HepG2 (cell line): ENCODE measurements at places on chromosomes 5 and 9. TPM values are rescaled to one million over a fixed set of nuclear protein-coding genes. Genes with fewer than 3 reads are reported as not detected.

- H3K4me1 ChIP-seq = peaks cover 7% of the 10 kb centered on the region; the same call in 1 of the 2 replicates
- H3K27ac ChIP-seq = no peak overlapping the region
- no peaks in the 10 kb centered on the region for H3K36me3 ChIP-seq
- H3K4me3 ChIP-seq = no peak overlapping the region
- H3K27me3 ChIP-seq = no peaks in the 10 kb centered on the region
These were observed 69.8 kb downstream of the SGCD start for GRCh38 chr5:156396830-156397081.

GRCh38 chr5:6760686-6761085 is 47.5 kb downstream of the TENT4A start:
- H3K27ac ChIP-seq = no peak overlapping the region
- H3K36me3 ChIP-seq = peaks cover 8% of the 10 kb centered on the region; the same call in 2 of the 3 replicates

DNA sequence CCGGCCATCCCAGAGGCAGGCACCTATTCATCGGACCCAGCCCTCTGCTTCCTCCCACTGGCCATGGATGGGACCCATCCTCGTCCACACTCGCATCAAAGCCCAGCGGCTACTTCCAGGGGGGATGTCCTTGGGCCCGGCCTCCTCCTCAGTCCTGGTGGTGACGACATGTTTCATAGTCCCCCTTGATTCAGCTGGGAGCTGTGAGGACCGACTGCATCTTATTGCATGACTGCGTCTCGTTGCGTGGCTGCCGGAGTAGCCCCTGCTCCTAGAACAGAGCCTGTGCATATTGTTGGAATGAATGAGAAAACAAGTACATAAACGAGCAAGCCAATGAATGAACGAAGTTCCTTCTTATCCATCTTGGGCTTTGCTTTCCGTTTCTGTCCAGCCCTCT is 12.8 kb downstream of the NCS1 start:
- peaks cover 30% of the 10 kb centered on the region for H3K4me1 ChIP-seq
- H3K27ac ChIP-seq = no peak overlapping the region

DNA sequence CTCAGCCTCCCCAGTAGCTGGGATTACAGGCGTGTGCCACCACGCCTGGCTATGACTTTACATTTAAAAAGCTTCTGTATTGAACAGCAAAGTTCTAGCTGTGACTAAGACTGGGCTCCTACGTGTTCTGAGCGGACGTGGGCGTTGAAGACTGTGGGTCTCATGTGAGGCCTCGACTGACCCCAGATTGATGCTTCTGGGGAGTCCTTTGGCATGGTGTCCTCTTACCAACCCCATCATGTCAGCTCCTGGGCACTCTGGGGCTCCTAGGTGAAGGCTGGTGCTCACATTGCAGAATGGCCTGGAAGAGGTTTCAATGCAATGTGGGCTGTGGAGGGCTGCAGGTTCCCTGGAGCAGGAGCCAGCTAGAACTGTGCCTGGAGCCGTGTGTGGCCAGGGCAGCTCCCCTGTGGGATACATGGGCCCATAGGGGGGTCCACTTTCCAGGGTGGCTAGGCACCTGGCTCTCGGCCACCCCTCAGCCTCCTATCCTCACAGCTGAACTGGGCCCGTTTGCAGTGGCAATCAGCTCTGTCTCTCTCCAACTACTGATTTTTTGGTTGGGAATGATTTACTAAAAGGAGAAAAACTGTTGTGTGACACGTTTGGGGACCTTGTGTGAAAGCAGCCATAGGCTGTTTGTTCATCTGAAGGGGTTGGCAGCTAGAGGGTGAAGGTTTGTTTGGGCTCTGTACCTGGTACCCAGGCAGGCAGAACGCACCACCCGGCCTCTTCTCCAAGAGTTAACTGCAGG is 29.7 kb downstream of the SLC25A25 start:
- no peak for DNase-seq
- H3K27ac ChIP-seq = peak overlapping the region; percentile 92
- H3K4me1 ChIP-seq = peaks cover 80% of the 10 kb centered on the region
- H3K27me3 ChIP-seq = no peaks in the 10 kb centered on the region

DNA sequence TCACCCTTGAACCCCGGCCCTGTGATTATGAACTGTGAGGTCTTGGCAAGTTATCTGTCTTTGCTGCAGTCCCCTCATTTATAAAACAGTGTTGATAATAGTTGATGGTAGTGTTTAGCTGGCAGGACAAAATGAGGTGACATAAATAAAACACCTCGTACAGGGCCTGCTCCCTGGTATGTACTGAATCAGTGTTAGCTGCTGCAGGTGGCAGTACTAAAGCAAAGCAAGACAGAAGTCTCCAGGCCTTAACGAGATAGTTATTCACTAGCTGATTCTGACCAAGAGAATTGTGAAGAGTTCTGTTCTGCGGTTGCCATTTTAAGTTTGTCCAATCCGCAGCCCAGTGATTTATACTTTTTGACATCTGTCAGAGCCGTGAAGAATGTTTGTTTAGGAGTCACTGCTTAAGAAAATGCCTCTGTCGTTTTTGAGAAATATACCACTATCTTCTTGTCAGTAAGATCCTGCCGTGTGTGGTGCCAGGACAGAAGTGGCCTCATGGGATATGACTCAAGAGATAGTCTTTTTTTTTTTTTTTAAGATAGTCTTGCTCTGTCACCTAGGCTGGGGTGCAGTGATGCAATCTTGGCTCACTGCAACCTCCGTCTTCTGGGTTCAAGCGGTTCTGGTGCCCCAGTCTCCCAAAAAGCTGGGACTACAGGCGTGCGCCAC is 75.9 kb downstream of the KDM4C start:
- no peaks in the 10 kb centered on the region for H3K27me3 ChIP-seq
- H3K4me3 ChIP-seq = no peak overlapping the region
- DNase-seq = no peak
- H3K36me3 ChIP-seq = peaks cover 9% of the 10 kb centered on the region

SPINK5 gene
- not detected in 2 replicates for total RNA-seq

DNA sequence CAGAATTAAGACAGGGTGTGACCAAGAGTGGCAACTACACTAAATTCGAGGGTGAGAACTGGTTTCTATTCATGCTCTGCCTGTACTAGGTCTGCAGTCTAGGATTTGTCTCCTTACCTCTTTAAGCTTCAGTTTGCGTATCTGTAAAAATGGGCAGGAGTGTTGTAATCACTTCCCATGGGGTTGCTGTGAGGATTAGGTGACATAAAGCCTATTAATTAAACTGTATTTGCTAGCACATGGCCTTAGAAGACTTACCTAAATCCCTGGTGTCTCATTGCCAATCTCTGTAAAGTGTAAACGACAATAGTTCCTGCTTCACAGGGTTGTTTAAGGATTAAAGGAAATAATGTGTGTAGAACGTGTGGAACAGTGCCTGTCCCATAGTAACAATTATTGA is 193.6 kb downstream of the DRD1 start:
- H3K27ac ChIP-seq = no peak overlapping the region
- H3K36me3 ChIP-seq = no peaks in the 10 kb centered on the region
- peaks cover 13% of the 10 kb centered on the region; the same call in 1 of the 3 replicates for H3K27me3 ChIP-seq
- H3K4me3 ChIP-seq = no peak overlapping the region
- no peaks in the 10 kb centered on the region for H3K4me1 ChIP-seq

DNA sequence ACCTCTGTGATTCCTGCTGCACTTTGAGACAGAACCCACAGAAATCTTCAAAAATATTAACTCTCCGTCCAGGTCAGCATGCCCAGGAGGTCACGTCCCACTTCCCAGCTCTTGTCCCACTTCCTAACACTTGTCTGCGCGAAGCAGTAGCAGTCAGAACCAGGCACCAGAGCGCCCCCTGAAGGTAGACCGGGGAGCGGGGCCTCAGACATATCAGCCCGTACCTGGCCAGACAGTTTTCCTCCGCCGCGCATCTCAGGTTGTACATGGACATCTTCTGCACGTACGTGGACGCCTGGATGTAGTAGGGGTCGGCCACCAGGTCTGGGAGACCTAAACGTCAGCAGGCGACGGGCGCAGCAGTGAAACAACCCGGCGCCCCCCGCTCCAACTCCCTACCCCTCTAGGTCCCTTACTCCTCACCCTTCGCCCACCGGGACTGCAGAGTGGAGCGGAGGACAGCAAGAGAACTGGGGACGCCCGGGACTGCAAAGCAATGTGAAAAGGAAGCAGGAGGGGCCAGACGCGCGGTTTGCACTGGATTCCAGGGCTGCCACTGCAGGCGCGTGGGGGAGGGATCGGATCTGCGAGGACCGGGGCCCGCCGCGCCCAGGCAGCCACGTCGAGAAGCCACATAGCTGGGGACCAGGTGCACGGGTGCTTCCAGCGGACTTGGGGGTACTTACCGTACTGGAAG is 1.2 kb downstream of the LOX start:
- peaks cover 7% of the 10 kb centered on the region; the same call in 2 of the 3 replicates for H3K27me3 ChIP-seq
- peak overlapping the region; percentile 48 for H3K4me3 ChIP-seq
- peak; percentile 70 for DNase-seq
- peaks cover 60% of the 10 kb centered on the region for H3K4me1 ChIP-seq
- peaks cover 3% of the 10 kb centered on the region; the same call in 2 of the 3 replicates for H3K36me3 ChIP-seq
- peak overlapping the region; percentile 77 for H3K27ac ChIP-seq
